ENCODE measurements at places on chromosomes 4 and X.
A peak's percentile ranks its signal among the peaks of the same experiment; 100 is the strongest.

DNA sequence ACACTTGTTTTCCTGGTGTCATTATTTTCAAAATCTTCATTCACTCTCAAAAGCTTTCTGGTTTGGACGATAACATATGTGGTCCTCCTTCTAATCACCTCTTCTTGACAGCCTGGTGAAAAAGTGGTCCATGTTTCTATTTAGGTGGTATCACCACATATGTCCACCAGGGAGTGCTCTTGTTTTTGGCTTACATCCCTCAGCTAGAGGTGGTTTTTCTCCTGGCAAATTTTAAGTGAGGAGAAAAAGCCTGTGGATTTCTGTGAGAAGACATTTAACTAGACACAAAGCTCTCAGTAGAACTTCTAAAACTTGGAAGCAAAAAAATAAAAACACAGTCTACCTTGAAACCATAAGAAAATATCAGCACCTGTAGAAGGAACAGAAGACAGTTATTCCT, 58.0 kb upstream of the FRMPD4 start:
- no peak for DNase-seq

DNA sequence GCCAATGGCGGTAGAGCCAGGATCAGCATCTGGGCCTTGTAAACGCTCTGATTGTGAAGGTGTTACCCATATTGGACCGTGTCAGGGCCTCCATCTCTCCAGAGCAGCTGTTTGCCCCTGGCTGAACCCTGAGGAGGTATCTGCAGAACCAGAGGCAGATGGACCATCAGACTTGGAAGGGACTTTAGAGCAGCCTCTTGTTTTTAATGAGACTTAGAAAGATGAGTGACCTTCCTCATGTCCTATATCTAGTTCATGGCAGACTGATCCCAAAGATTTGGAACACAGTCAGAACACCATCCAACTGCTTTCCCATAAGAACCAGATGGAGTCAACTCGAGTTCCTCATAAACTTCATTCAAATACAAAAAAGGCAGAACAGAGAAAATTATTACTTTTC, 135.1 kb upstream of the MSX1 start:
- DNase-seq = no peak

DNA sequence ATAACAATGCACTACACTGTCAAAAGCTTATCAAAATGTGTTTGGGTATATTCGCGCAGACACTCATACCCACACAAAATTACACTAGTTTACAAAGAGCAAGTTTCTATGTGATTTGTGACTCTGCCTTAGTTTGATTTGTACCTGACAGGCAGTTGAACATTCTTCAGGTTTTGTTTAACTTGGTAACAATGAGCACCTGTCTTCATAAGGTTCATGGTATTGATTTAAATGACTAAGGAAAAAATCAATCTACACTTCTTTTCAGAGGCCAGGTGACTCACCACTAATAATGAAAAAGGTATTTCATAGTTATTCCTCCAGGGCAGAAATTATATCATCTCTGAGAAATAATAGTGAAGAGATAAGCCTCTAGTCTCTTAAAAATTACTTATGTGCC, 1114.6 kb upstream of the AGA start:
- DNase-seq = peak; percentile 26

DNA sequence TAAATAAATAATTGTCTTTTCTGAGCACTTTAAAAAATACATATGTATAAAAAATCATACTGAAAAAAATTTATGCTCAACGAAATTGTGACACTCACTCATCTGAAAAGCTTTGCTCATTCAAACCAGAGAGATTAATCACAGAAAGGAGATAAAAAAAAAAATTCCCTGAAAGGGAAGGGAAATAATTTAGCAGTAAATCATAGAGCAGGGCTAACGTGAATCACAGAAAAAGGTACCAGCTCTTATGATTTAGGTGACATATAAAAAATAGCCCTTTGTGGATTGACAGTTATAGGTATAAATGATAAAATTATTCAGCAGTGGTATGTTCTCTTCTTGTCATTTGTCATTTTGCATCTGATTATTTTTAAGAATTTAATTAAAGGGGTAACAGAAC, 552.7 kb upstream of the TENM3 start:
- peak; percentile 54 for DNase-seq

DNA sequence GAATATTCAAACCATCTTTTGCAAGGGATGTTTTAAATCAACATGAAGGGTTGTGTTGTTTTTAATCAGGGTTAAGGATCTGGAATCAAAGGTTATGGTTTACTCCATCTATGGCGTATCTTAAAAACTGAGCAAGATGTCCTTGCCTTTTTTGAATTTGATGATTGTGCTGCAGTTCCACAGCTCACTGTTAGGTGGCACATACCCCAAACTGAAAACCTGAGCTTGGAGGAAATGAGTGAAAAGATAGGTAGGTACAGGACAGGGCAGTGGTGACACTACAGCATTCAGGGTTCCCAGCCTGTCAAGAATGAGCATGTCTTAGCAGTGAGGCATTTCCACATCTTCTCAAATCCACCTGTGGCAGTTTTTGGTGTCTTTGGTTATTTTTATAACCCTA, 13.1 kb upstream of the EOLA1 start:
- no peak for DNase-seq

- DNase-seq = no peak
These were observed 99.9 kb upstream of the RAPGEF2 start for GRCh38 chr4:159002950-159003349.

- DNase-seq = no peak
These were observed 28.0 kb downstream of the HNRNPDL start for GRCh38 chr4:82402196-82402775.

DNA sequence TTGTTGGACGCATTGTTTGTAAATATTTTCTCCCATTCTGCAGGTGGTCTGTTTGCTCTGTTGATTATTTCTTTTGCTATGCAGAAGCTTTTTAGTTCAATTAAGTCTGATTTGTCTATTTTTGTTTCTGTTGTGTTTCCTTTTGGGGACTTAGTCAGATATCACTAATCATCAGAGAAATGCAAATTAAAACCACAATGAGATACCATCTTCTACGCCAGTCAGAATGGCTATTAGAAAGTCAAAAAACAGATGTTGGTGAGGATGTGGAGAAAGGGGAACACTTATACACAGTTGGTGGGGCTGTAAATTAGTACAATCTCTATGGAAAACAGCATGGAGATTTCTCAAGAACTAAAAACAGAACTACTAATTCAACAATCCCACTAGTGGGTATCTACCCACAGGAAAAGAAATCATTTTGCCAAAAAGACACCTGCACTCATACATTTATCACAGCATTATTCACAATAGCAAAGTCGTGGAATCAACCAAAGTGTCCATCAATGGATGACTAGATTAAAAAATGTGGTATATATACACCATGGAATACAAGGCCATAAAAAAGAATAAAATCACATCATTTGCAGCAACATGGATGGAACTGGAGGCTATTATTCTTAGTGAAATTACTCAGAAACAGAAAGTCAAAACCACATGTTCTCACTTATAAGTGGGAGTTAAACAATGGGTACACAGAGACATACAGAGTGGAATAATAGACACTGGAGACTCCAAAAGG, 8.1 kb downstream of the COQ2 start:
- DNase-seq = no peak

GRCh38 chrX:8453611-8454010, 11.0 kb upstream of the VCX3B start:
- DNase-seq = no peak

- DNase-seq = no peak
These were observed 897 bp upstream of the FBXL5 start for GRCh38 chr4:15656038-15656470.

DNA sequence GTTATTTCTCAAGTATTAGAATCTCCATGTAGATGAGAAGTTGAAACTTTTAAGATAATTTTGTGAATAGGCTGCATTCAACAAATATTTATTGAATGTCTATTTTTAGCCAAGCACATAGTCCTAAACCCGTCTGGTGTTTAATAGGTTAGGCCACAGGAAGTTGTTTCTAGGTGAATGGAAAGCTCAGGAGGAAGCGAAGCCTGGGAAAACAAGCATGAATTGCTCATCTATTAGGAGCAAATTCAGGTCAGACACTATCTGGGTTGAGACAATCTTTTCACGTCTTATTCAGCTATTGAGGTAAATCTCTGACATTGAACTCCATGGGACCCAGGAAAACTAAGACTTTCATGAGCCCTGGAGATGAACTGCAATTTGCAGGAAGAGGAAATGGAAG, 43.1 kb upstream of the FREM3 start:
- no peak for DNase-seq

DNA sequence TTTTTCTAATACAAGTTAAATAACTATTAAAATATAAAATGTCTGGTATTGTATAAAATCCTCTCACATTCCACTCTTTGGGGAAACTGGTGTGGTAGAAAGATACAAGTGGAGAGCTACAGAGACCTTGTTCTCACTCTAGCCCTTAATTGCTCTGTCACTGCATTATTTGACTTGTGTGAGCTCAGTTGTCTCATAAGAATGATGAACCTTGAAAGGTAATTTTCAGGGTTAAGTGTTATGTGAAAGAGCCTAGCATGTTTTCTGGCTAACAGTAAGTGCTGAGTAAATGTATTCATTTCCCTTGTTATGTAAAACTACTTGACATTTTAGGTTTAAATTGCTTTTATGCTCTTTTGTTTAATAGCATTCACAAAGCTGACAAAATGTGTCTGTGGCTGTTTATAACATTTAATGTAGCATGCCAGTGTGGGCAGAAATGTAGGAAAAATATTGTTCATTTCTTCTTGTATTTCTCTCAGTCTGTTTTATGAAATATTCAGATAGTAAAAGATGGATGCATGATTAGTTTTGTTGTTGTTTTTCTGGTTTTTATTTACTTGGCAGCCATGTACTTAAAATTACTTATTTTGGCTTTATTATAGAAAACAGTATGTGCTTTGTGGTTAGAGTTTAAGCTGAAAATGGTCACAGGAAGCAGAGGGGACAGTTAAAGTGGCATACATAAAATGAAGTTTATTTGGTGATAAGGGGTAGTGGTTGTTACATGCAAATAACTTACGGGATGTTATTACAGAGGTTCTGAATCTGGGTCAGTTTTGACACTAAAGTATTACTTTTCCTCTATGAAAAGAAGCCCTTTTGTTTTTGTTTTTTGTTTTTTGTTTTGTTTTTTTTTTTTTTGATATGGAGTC, 29.2 kb downstream of the SLAIN2 start:
- DNase-seq = no peak

DNA sequence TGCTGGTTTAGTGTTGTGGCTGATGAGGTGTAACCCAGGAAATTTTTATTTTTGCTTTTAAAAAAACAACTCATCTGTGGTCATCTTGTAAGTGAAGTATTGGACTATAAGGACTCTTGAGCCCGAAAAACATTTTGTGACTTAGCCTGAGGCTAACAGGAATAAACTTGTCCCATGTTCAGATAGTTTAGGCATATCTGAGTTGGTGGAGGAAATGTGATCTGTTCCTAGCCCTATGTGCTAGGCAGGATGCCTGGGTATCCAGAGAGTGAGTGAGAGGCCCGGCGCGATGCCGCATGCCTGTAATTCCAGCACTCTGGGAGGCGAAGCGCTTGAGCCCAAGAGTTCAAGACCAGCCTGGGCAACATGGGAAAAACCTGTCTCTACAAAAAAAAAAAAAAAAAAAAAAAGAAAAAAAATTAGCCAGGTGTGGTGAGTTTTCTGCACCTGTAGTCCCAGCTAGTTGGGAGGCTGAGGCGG, 3.7 kb downstream of the SMS start:
- DNase-seq = no peak

DNA sequence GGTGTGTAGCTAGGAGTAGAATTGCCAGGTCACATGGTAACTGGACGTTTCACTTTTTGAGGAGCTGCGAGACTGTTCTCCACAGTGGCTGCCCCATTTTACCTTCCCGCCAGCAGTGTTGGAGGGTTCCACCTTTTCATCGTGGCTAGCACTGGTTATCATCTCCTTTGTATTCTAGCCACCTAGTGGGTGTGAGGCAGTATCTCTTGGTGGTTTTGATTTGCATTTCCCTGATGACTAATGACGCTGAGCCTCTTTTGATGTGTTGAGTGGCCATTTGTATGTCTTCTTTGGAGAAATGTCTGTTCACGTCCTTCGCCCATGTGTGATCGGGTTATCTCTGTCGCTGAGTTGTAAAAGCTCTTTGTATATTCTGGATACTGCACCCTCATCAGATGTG, 10.6 kb downstream of the ABCD1 start:
- no peak for DNase-seq

GRCh38 chr4:151267822-151268535, 9.0 kb upstream of the PRSS48 start:
- no peak for DNase-seq

DNA sequence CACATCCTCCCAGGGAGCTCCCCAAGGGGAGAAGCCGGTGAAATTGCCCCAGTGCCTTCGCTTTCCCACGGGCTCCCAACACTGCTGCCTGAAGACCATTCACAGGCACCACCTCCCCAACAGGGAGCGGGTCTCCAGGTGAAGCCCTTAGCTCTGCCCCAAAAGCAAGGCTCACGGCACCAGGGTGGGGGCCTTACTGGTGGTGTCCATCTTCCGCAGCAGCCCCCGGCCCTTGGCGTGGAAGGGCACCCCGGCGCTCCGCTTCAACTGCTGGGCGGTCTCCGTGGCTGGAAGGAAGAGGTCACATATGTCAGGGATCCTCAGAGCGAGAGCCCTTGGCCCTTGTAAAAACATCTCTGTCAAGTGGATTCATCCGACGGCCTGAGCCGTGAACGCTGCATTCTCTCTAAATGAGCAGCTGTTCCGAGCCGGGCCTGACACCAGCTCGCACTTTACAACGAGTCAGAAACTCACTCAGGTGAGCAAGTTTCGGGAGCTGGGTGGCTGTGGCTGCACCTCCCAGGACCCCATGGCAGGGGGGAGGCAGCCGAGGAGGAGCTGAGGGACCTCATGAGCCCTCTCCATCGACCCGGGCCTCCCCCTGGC, 20.9 kb downstream of the NELFA start:
- DNase-seq = no peak

GRCh38 chr4:148182230-148182911, 259.8 kb downstream of the NR3C2 start:
- no peak for DNase-seq

DNA sequence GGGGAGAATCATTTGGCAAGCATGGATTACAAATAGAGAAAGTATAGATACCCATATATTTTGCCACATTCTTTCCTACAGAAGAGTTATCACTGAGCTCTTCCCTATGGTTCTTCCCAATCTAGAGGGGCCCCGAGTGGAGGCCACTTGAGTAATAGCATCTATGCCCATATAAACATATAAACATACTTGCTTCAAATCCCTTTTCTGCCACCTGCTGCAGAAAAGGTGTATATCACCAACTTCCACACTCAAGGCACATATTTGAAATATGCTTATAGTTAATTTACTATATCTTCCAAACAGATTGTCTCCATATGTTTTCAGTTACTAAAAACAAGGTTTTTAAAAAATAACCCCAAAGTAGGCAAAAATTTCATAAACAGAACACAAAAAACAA, 642.8 kb upstream of the DIPK2B start:
- no peak for DNase-seq

DNA sequence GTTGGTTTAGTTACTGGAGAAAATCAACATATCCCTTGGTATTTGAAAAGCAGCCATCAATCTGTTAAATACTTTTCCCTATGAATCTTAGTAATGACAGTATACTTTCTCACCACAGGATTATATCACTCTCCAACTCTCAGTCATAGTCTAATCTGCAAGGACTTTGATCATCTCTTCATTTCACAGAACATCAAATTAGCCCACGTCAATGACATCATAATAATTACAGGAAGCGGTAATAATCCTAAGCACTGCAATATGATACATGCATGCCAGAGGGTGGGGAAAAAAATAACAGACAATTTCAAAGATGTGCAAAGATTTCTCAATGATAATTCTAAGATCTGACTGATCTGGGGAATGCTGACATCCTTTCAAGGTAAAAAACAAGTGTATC, 404.1 kb downstream of the GPM6A start:
- DNase-seq = no peak

All from foreskin keratinocyte (primary cell).